ENCODE measurements at places on chromosomes 6 and 20.
A peak's percentile ranks its signal among the peaks of the same experiment; 100 is the strongest.

DNA sequence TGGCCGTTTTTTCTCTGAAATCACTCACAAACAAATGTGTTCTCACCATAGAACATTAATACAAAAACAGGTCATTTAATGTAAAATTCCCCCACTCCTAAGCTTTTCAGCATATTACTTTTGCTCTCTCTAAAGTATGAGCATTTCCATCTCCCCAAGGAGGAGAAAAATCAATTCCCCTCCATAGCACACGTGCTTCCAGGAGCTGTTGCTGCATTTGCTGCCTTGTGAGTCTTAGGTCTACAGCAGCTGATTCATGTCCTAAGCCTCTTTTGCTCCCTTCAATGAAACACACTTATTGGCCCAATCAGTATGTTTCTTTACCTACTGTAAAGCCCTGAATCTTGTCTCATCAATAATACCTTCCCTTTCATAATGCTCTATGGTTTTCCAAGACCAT, 6.4 kb upstream of the COL9A1 start:
- no peak for DNase-seq

DNA sequence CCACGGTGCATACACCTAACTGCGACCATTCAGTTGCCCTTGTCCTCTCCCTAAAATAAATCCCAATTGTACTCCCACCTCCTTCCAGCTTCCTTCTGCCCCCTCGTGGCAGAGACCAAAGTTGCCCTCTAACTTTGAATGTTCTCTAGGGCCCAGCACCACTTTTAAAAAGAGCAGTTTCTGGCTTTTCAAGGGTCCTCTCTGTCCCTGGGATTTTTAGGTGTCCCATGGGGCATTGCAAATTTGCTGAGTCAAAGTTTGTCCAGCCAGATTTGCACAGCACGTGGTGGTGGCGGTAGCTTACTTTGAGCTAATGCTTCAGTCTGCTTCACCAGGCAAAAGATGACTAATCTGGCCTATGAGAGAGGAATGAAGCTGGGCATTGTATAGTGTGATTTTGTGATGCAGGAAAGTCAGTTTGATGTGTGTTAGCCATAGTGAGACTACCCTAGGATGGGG, 100.2 kb downstream of the PERP start:
- DNase-seq: peak; percentile 37

GRCh38 chr20:54549658-54550326, 74.4 kb downstream of the DOK5 start:
- DNase-seq: no peak

- no peak for DNase-seq
Observed at GRCh38 chr20:46063151-46063550, 26.6 kb downstream of the NCOA5 start.

- DNase-seq: no peak
Observed at GRCh38 chr6:97049253-97050011, 124.9 kb downstream of the KLHL32 start.

DNA sequence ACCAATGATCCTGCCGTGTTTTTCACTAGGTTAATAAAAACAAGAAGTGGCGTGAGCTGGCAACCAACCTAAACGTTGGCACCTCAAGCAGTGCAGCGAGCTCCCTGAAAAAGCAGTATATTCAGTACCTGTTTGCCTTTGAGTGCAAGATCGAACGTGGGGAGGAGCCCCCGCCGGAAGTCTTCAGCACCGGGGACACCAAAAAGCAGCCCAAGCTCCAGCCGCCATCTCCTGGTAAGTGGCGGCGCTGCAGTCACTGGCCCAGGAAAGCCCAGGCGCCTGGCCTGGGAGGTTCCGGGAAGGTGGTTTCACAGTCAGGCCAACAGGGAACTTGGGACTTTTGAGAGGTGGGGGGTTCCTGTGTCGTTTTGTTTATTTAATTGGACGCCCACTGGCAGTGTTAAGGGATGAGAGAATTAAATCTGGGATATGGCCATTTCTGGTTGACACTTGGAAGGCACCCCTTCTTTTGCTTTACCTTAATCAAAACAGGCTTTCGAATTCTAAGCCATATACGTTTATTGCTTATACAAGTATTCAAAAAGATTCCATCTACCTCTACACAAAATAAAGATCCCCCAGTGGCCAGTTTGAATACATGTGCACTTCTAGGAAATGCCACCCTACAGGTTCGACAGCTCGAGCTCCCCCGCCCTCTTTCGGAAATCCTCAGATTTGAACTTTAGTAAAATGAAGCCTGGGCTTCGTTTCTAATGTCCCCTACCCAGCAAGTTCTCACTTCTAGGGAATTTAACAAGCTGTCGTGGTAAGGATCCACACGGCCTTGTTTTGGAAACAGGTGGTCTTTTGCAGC, 138.9 kb downstream of the TMEM242 start:
- peak; percentile 66 for DNase-seq

Data from EH (cell line).